ENCODE measurements at places on chromosomes 5 and 9.

- no peak for DNase-seq
These were observed 106.4 kb upstream of the ELL2 start for GRCh38 chr5:96067894-96068614.

GRCh38 chr9:132201139-132201538, 39.3 kb downstream of the NTNG2 start:
- DNase-seq = no peak

DNA sequence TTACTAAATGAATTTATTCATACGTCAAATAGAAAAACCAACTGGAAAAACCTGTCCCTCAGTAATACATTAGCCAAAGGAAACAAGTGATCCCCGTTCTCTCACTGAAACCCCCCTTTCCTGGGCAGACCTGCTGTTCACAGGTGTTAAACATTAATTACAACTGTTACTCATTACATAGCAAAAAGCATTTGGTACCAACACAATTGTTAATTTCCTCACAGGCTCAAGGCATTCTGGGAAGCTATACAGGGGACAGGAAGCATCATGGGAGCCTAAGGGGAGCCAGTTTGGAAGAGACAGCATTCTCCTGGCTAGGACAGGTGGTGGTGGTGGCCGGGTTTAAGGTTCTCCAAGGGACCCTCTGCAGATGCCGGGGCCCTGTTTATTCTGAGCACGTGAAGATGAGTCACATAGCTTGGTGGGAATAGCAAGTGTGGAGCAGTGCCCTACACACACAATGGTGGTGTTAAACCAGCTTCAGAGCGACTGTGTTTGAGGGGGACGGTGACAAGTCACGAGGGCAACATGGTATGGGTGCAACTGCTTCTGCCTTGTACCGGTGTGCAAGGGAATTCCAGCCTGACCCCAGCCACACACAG, 62.6 kb upstream of the SLC25A51 start:
- no peak for DNase-seq

- no peak for DNase-seq
These were observed at the start of gene ARID3C for GRCh38 chr9:34628656-34629490. TSS of gene ARID3C (minus strand) at chr9:34629066. CDS start at chr9:34628014, 1,052 bp downstream.

All from NCI-H1694 (cell line).